Tibial artery (tissue), 4 donors: ENCODE measurements at places on chromosomes 12 and 14.
A peak's percentile ranks its signal among the peaks of the same experiment; 100 is the strongest.

- H3K4me3 ChIP-seq, result no peak overlapping the region
- no peaks in the 10 kb centered on the region for H3K27me3 ChIP-seq
- H3K27ac ChIP-seq, result no peak overlapping the region
- H3K4me1 ChIP-seq, result no peaks in the 10 kb centered on the region
- H3K36me3 ChIP-seq, result no peaks in the 10 kb centered on the region
- DNase-seq, result no peak
Observed at GRCh38 chr14:93456356-93456755, 25.6 kb downstream of the UNC79 start.

DNA sequence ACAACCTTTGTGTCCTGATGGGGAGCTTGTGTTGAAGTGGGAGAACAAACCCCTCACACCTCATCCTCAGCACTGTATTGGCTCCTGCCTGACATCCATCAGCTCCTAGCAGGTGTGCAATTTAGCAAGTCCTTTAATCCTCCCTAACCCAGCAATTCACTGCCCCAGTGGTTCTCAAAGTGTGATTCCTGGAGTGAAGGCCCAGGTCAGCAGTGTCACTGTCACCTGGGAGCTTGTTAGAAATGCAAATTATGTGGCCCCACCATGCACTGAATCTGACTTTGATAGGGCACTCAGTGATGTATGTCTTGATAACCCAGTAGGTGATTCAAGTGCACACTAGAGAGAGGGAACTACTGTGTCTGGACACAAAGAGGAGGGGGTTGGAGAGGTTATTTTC is 133.6 kb downstream of the FGD4 start:
- H3K27ac ChIP-seq, result peak overlapping the region; percentile 19
- no peak for DNase-seq
- no peaks in the 10 kb centered on the region for H3K4me1 ChIP-seq
- H3K4me3 ChIP-seq, result no peak overlapping the region
- H3K27me3 ChIP-seq, result no peaks in the 10 kb centered on the region

GRCh38 chr12:7991535-7991934 is 41.0 kb upstream of the FOXJ2 start:
- H3K27me3 ChIP-seq, result no peaks in the 10 kb centered on the region
- H3K4me3 ChIP-seq, result no peak overlapping the region
- no peak overlapping the region for H3K27ac ChIP-seq
- no peaks in the 10 kb centered on the region for H3K4me1 ChIP-seq

- no peak for DNase-seq
- peaks cover 100% of the 10 kb centered on the region for H3K36me3 ChIP-seq
- H3K4me3 ChIP-seq, result no peak overlapping the region
- H3K4me1 ChIP-seq, result no peaks in the 10 kb centered on the region
Observed at GRCh38 chr12:56601503-56601902, 28.6 kb downstream of the BAZ2A start.

GRCh38 chr12:107386569-107386968 is 293.2 kb upstream of the CRY1 start:
- H3K4me1 ChIP-seq, result no peaks in the 10 kb centered on the region
- no peak for DNase-seq
- H3K4me3 ChIP-seq, result no peak overlapping the region
- H3K27me3 ChIP-seq, result no peaks in the 10 kb centered on the region
- H3K27ac ChIP-seq, result no peak overlapping the region

DNA sequence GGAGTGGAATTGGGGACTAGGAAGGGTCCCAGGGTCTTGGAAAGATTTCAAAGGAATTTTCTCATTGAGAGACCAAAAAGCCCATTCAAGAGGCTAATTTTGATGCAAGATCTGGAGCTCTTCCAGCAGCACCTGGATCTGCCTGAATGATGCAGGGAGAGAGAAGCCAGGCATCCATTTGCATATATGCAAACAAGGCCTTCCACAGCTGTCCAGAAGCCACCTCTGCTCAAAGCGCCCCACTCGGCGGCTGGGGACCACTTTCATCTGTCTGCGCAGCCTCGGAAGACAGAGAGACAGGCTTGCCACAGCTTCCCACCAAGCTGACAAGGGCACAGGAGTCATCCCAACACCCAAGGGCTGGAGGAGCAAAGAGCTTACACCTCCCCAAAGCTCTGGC is 295.6 kb downstream of the DPF3 start:
- no peaks in the 10 kb centered on the region for H3K27me3 ChIP-seq
- no peak for DNase-seq
- no peak overlapping the region for H3K27ac ChIP-seq
- no peak overlapping the region for H3K4me3 ChIP-seq
- no peaks in the 10 kb centered on the region for H3K36me3 ChIP-seq

DNA sequence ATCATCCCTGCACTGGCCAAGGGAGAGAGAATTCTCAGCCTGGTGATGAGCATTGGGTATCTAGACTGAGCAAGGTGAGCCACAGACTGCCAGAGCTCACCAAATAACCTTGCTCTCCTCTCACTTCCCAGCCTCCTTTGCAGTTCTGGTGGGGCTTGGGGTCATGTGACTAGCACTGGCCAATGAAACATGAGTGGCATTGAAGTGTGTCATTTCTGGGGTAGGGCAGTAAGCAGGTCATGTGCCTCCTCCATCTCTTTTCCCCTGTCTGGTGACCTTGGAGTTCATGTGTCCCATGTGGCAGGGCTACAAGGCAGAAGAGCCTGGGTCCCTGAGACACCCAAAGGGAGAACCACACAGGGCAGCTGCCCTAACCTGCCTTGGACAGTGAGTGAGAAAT is 3.6 kb upstream of the KRT72 start:
- H3K27me3 ChIP-seq, result peaks cover 42% of the 10 kb centered on the region
- no peaks in the 10 kb centered on the region for H3K4me1 ChIP-seq
- no peak overlapping the region for H3K27ac ChIP-seq
- DNase-seq, result no peak

GRCh38 chr14:101063121-101063520 is 159.6 kb upstream of the RTL1 start:
- DNase-seq, result peak; percentile 51
- no peak overlapping the region for H3K27ac ChIP-seq
- no peaks in the 10 kb centered on the region for H3K36me3 ChIP-seq
- no peaks in the 10 kb centered on the region for H3K27me3 ChIP-seq
- no peaks in the 10 kb centered on the region for H3K4me1 ChIP-seq
- no peak overlapping the region for H3K4me3 ChIP-seq

- H3K27me3 ChIP-seq, result no peaks in the 10 kb centered on the region
- peaks cover 10% of the 10 kb centered on the region for H3K36me3 ChIP-seq
- DNase-seq, result no peak
- H3K4me1 ChIP-seq, result no peaks in the 10 kb centered on the region
- H3K27ac ChIP-seq, result no peak overlapping the region
- no peak overlapping the region for H3K4me3 ChIP-seq
Observed at GRCh38 chr12:104825408-104825807, 132.7 kb downstream of the SLC41A2 start.

- H3K4me3 ChIP-seq, result no peak overlapping the region
- DNase-seq, result no peak
- H3K4me1 ChIP-seq, result no peaks in the 10 kb centered on the region
- H3K27me3 ChIP-seq, result no peaks in the 10 kb centered on the region
- H3K27ac ChIP-seq, result no peak overlapping the region
Observed at GRCh38 chr14:66923251-66923650, 266.0 kb upstream of the GARIN2 start.

DNA sequence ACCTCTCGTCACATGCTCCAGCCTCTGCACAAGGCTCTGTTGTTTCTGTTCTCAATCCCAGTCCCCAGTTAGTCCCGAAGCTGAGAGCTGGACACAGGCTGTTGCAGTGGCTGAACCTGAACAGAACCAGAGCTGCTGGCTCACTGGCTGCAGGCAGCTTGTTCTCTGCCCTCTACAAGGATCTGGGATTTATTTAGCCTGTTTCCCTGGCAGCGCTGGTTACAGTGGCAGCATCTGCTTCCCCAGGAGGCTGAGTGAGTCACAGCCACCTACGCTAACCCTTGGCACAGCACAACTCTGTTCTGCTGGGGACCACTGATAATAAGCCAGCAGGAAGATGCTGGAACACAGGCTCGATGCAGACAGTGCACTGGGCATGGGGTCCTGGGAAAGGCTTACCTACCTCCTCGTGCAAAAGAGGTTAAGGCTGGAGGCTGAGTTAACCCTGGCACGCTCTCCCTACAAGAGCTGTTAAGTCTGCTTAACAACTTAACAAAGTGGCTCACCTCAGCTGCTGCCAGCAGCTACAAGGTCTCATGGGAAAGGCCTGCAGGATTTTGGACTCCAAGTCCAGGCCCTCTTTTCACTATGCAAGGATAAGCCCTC is 299.6 kb downstream of the PCNX1 start:
- H3K36me3 ChIP-seq, result no peaks in the 10 kb centered on the region
- H3K27ac ChIP-seq, result peak overlapping the region; percentile 65
- no peak overlapping the region for H3K4me3 ChIP-seq
- H3K27me3 ChIP-seq, result no peaks in the 10 kb centered on the region

DNA sequence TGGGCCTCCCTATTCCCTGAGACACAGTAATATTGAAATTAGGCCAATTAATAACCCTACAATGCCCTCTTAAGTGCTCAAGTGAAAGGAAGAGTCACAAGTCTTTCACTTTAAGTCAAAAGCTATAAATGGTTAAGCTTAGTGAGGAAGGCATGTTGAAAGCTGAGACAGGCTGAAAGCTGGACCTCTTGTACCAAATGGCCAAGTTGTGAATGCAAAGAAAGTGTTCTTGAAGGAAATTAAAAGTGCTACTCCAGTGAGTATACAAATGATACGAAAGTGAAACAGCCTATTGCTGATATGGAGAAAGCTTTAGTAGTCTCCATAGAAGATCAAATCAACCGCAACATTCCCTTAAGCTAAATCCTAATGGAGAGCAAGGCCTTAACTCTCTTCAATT is 140.8 kb downstream of the PTCSC3 start:
- no peaks in the 10 kb centered on the region for H3K36me3 ChIP-seq
- H3K4me3 ChIP-seq, result no peak overlapping the region
- no peak overlapping the region for H3K27ac ChIP-seq
- no peaks in the 10 kb centered on the region for H3K27me3 ChIP-seq
- H3K4me1 ChIP-seq, result no peaks in the 10 kb centered on the region

GRCh38 chr14:90253826-90254225 is 2.5 kb upstream of the PSMC1 start:
- DNase-seq, result no peak
- no peak overlapping the region for H3K27ac ChIP-seq
- no peaks in the 10 kb centered on the region for H3K27me3 ChIP-seq
- H3K4me1 ChIP-seq, result peaks cover 8% of the 10 kb centered on the region

- no peak overlapping the region for H3K27ac ChIP-seq
- DNase-seq, result peak; percentile 22
- H3K4me1 ChIP-seq, result no peaks in the 10 kb centered on the region
- no peak overlapping the region for H3K4me3 ChIP-seq
- no peaks in the 10 kb centered on the region for H3K27me3 ChIP-seq
Observed at GRCh38 chr12:100826323-100826722, 31.7 kb downstream of the ANO4 start.

DNA sequence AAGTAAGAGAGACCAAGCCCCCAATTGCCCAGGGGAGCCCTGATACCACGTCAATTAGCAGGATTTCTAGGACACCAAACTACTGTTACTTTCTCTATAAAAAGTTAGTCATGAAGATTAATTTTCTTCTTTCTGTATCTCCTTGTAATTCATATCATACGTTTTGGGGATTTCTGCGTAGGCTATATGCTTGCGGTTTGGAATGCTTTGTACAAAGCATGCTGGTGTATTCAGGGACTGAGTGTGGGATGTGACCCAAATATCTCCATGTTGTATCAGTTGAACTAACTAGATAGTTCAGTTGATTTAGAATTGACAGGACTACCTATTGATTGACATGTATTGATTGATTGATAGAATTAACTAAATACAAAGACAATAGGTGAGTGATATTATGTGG is 7.7 kb downstream of the GPR33 start:
- no peak for DNase-seq
- H3K4me1 ChIP-seq, result peaks cover 22% of the 10 kb centered on the region
- no peak overlapping the region for H3K4me3 ChIP-seq
- H3K27me3 ChIP-seq, result no peaks in the 10 kb centered on the region
- H3K27ac ChIP-seq, result no peak overlapping the region

- no peak overlapping the region for H3K27ac ChIP-seq
- no peaks in the 10 kb centered on the region for H3K36me3 ChIP-seq
- H3K27me3 ChIP-seq, result no peaks in the 10 kb centered on the region
- no peak overlapping the region for H3K4me3 ChIP-seq
Observed at GRCh38 chr12:102990419-102990818, 32.9 kb downstream of the ASCL1 start.

- no peak for DNase-seq
- H3K27ac ChIP-seq, result no peak overlapping the region
- H3K36me3 ChIP-seq, result no peaks in the 10 kb centered on the region
Observed at GRCh38 chr12:16329594-16329993, 17.9 kb upstream of the MGST1 start.

DNA sequence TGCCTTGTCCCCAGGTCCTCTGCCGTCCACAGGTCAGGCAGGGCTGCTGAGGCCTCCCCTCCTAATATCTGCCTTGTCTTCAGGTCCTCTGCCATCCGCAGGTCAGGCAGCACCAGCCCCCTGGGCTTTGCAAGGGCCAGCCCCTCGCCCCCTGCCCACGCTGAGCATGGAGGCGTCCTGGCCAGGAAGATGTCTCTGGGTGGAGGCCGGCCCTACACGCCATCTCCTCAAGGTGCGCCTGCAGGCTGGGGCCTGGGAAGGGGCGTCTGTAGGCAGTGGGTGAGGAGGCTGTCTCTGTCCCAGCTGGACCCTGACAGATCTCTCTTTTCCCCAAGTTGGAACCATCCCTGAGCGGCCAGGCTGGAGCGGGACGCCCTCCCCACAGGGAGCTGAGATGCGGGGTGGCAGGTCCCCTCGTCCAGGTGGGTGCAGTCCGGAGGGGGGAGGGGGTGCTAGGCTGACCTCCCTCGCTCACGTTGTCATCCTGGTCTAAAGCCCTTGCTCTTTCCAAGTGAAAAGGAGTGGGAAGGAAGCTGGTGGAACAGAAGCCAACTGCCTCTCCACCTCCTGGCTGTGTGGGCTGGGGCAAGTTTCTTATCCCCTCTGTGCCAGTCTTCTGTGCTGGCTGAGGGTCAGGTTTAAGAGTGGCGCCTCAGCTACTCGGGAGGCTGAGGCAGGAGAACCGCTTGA is 13.9 kb upstream of the PUS1 start:
- no peaks in the 10 kb centered on the region for H3K27me3 ChIP-seq
- H3K36me3 ChIP-seq, result peaks cover 95% of the 10 kb centered on the region
- DNase-seq, result no peak
- H3K4me3 ChIP-seq, result no peak overlapping the region
- H3K4me1 ChIP-seq, result peaks cover 17% of the 10 kb centered on the region

- H3K27me3 ChIP-seq, result no peaks in the 10 kb centered on the region
- no peak overlapping the region for H3K4me3 ChIP-seq
- no peaks in the 10 kb centered on the region for H3K4me1 ChIP-seq
- H3K27ac ChIP-seq, result no peak overlapping the region
Observed at GRCh38 chr12:114092981-114093380, 126.9 kb upstream of the RBM19 start.

- H3K27me3 ChIP-seq, result no peaks in the 10 kb centered on the region
- peaks cover 9% of the 10 kb centered on the region for H3K4me1 ChIP-seq
- no peaks in the 10 kb centered on the region for H3K36me3 ChIP-seq
Observed at GRCh38 chr12:93982771-93983315, 165.5 kb upstream of the PLXNC1 start.
